ENCODE measurements at places on chromosomes 4 and X. TPM values are rescaled to one million over a fixed set of nuclear protein-coding genes. Genes with fewer than 3 reads are reported as not detected.

Gene CYSLTR1
- not detected for total RNA-seq

Gene SPANXB1
- total RNA-seq = not detected

- H3K4me1 ChIP-seq = no peaks in the 10 kb centered on the region
- H3K4me3 ChIP-seq = no peak overlapping the region
- no peaks in the 10 kb centered on the region for H3K36me3 ChIP-seq
- H3K27ac ChIP-seq = no peak overlapping the region
- peaks cover 6% of the 10 kb centered on the region for H3K27me3 ChIP-seq
Observed at GRCh38 chr4:54152846-54153600, 53.1 kb downstream of the GSX2 start.

Gene SLC7A11
- 79.3 TPM for total RNA-seq

- no peak for DNase-seq
- H3K4me1 ChIP-seq = no peaks in the 10 kb centered on the region
- no peaks in the 10 kb centered on the region for H3K36me3 ChIP-seq
Observed at GRCh38 chr4:141425124-141425523, 204.4 kb downstream of the ZNF330 start.

DNA sequence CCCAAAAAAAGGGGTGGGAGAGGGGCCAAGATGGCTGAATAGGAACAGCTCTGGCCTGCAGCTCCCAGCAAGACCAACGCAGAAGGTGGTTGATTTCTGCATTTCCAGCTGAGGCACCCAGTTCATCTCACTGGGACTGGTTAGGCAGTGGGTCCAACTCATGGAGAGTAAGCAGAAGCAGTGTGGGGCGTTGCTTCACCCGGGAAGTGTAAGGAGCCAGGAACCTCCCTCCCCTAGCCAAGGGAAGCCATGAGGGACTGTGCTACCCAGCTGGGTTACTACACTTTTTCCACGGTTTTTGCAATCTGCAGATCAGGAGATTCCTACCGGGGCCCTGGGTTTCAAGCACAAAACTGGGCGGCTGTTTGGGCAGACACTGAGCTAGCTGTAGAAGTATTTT lies 13.9 kb upstream of the OCIAD1 start:
- no peak overlapping the region for H3K4me3 ChIP-seq
- no peak for DNase-seq
- no peaks in the 10 kb centered on the region for H3K36me3 ChIP-seq
- no peak overlapping the region for H3K27ac ChIP-seq

Gene TAF7L
- 1.1 TPM for total RNA-seq

GRCh38 chrX:33416273-33416805 lies 205.0 kb upstream of the DMD start:
- H3K4me3 ChIP-seq = no peak overlapping the region
- H3K36me3 ChIP-seq = no peaks in the 10 kb centered on the region
- no peaks in the 10 kb centered on the region for H3K4me1 ChIP-seq

GRCh38 chr4:90118527-90119195 lies 8.5 kb upstream of the CCSER1 start:
- peaks cover 3% of the 10 kb centered on the region for H3K4me1 ChIP-seq
- no peaks in the 10 kb centered on the region for H3K27me3 ChIP-seq
- DNase-seq = no peak
- H3K27ac ChIP-seq = no peak overlapping the region

GRCh38 chr4:10045481-10045880 lies 24.2 kb upstream of the SLC2A9 start:
- no peak overlapping the region for H3K27ac ChIP-seq
- H3K4me3 ChIP-seq = no peak overlapping the region
- no peaks in the 10 kb centered on the region for H3K36me3 ChIP-seq
- no peak for DNase-seq
